ENCODE measurements at places on chromosomes 12 and 14. TPM values are rescaled to one million over a fixed set of nuclear protein-coding genes. Genes with fewer than 3 reads are reported as not detected.

Gene ACSM4
- not detected for total RNA-seq

Gene TCP11L2
- 15.3 TPM for total RNA-seq

Gene FOXJ2
- total RNA-seq = 13.9 TPM

Gene SOX5
- total RNA-seq = 2.9 TPM

Gene ACOT4
- 0.69 TPM for total RNA-seq

Gene METTL17
- total RNA-seq = 60.6 TPM

Gene KSR2
- total RNA-seq = 5.2 TPM
